ENCODE measurements at places on chromosomes 5 and 9. TPM values are rescaled to one million over a fixed set of nuclear protein-coding genes. Genes with fewer than 3 reads are reported as not detected.

GRCh38 chr5:90096415-90097081, 313.0 kb downstream of the CETN3 start:
- no peak for DNase-seq

DNA sequence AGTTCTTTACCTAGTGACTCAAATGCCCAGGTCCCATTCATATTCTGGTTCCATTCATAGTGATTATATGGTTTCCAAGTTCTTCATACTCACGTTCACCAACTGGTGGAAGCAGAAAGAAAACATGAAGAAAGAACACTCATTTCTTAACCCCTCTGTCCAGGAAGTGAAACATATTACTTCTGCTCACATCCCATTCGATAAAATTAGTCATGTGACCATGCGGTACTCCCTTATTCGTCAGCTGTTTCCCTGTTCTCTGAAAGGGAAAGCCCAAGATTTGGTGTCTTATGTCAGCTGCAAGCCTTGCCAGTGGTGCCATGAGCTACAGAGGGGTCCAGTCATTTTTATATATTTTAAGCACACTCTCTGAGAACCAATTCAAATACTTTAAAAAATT, 387.0 kb upstream of the DMAC1 start:
- DNase-seq, result no peak

DNA sequence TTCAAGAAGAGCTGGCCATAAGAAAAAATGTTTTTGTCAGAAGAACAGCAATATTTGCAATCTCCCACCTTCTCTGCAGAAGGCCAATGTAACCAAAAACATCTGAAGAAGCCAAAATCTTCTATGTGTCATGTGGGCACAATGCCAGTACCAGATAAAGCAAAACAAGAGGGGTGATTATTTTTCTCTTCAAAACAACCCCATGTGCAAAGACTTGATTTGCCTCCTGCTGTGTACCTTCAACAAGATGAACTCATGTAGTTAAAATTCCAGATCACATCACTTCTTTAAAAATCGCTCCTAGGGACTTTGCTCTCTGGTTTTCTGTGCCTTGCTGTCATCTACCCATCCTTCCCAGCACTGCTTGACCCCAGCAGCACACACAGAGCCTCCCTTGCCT, 134.0 kb upstream of the MAP3K1 start:
- DNase-seq, result no peak

DNA sequence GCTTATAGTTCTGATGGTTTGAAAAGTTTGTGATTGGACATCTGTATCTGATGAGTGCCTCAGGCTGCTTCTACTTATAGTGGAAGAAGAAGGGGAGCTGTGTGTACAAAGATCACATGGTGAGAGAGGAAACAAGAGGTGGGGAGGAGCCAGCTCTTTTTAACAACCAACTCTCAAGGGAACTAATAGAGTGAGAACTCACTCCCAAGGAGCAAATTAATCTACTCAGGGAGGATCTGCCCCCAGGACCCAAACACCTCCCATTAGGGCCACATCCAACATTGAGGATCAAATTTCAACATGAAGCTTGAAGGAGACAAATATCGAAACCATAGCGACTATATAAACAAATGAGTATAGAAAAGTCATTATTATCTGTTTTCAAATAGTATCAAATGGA, 64.7 kb upstream of the PRLR start:
- DNase-seq, result no peak

GRCh38 chr9:123724211-123724796, 205.6 kb downstream of the DENND1A start:
- DNase-seq, result no peak

GRCh38 chr9:121308765-121309164, 40.8 kb downstream of the GSN start:
- no peak for DNase-seq

DNA sequence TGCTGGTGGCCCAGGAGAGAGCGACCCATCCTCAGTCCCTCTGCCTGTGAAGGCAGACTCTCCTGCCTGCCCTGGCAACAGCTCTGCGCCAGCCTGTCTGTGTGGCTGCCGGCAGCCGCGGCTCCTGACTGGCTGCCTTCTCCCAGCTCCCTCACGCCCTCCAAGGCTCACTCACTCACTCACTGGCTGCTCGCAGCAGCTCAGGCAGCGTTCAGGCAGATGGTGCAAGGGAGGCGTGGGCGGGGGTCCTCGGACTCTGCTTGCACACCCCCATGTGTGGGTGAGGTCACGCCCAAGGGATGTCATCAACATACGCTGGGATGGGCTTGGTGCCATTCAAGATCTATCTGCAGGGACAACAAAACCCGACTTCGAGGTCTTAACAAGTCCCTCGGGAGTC, 66.7 kb downstream of the DAB2IP start:
- no peak for DNase-seq

- no peak for DNase-seq
These were observed 439.9 kb downstream of the GADD45G start for GRCh38 chr9:90044710-90045151.

DNA sequence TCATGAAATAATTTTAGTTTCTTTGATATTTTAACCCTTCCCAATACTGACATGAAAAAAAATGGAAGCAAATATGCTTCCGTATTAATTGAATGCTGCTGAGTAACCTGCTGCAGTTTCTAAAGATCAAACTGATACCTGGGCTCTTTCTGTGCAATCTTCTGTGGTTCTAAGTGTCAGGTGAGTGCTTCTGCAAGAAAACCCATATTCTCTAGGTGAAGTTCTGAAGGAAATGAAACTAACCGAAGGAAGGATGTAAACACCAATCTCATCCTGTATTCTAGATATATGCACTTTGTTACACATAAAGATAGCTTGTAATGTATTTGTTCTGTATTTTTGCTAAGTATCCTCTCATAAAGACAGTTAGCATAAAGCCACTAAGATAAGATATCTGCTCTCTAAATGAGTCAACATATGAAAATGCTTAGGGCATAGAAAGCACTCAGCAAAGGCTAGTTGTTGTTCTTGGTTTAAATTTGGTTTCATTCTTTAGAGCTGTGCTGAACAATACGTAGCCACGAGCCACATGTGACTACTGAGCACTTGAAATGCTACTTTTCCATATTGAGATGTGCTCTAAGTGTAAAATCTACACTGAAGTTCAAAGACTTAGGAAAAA, 52.0 kb downstream of the ITGA2 start:
- no peak for DNase-seq

DNA sequence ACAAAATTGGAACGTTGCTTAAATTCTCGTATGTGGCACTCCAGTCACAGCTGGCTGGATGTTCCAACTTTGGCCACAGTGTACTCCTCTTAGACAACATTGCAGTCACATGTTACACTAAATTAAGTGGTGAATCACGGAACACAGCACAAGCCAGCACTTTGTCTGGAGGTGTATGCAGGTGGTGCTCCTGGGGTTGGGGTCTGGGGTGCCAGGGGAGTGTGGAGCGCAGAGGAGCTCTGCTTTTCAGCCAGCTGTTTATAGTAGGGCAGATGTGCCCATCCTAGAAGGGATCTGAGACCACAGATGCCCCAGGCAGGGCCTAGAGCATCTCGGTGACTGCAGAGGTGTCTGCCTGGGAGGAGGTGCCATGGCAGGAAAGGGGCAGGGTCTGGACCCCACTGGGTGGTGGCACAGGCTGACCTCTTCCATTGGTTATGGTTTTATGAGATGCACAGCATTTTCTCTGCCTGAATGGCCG, 82.6 kb downstream of the WNK2 start:
- peak; percentile 47 for DNase-seq

DNA sequence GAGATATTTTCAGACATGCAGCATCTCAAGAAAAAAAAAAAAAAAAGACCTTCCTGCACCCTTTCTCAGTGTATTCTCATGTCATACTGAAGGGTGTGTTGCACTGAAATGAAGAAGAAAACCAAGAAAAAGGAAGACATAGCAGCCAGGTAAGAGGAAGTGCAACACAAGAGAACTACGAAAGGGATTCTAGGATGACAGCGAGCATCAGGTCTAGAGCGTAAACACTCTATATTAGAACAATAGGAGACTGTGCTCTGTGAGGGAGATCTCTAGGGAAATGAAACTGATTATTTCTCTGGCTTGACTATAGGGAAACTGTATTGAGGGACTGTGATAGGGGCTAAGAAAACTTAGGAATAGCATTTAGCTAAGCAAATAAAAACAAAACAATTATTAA, 30.0 kb downstream of the BTF3 start:
- DNase-seq, result no peak

GRCh38 chr9:3827175-3827574, 301.4 kb upstream of the RFX3 start:
- DNase-seq, result no peak

DNA sequence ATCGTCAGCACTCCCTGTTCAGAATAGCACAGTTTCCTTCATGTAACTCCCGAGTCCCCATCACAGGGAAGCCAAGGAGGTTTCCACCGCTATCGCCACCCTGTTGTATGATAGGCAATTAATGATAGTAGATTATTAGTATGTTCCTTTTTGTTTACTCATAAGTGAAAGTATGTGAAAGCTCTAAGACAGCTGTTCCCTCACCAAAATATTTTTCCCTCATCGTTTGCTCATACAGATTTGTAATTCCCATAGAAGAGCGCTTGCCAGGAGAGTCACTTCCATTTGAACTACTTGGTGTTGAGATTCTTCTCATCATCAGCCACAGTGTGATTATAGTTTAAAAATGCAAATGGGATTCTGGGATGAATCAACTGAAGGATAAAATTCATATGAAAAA, 140.9 kb downstream of the PAM start:
- DNase-seq, result no peak

DNA sequence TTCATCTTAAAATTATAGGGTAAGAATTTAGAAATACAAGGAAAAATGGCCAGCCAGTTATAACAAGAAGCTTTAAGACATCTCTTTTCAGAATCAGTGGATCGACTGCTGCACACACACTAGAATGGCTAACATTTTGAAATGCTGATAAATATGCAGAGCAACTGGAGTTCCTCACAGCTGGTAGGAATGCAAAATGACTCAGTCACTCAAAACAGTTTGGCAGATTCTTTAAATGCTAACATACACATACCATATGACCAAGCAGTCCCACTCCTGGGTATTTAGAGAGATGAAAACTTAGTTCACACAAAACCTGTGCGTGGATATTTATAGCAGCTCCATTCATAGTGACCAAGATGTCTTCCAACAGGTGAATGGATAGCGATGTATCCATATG, 23.2 kb upstream of the PSAT1 start:
- DNase-seq, result no peak

GRCh38 chr5:102107865-102108264, 188.2 kb downstream of the SLCO4C1 start:
- no peak for DNase-seq

- DNase-seq, result no peak
These were observed 267.2 kb upstream of the DAB2 start for GRCh38 chr5:39691993-39692392.

GAS1 gene
- 0.14 TPM for total RNA-seq

MLANA gene
- total RNA-seq, result not detected

DEPDC1B gene
- 40.8 TPM for total RNA-seq

ACTBL2 gene
- not detected for total RNA-seq

ABO gene
- total RNA-seq, result not detected

C5orf22 gene
- 21.3 TPM for total RNA-seq

PIP5K1B gene
- total RNA-seq, result 0.55 TPM

AGXT2 gene
- not detected for total RNA-seq

LRRC19 gene
- not detected for total RNA-seq

All from activated naive CD4-positive, alpha-beta T cell treated with anti-CD3 and anti-CD28 coated beads, Interleukin-2, amount 50 U/mL, for 72 hours (primary cell).